Effector memory CD8-positive, alpha-beta T cell (primary cell): ENCODE measurements at places on chromosomes 6 and 20.

GRCh38 chr6:28343898-28344677, 5.7 kb upstream of the ZKSCAN3 start:
- DNase-seq, result no peak

GRCh38 chr20:36062799-36063198, 91.7 kb upstream of the EPB41L1 start:
- DNase-seq, result no peak

DNA sequence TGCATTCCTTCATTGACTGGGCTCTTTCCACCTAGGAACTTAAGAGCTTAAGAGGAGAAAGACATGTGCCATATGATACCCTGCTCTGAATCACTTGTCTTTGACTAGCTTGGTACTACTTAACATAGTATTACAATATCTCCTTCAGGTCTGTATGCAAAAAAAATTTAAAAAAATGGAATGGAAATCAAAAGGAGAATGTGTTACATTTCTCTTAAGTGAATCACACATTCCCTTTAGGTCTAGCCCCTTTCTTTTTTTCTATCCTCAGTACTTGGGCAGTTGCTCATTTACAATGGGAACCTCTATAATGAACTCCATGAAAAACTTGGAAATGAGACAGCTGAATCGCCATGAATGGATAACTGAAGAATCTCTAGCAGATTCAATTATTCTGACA, 53.8 kb downstream of the SLC35F1 start:
- no peak for DNase-seq

DNA sequence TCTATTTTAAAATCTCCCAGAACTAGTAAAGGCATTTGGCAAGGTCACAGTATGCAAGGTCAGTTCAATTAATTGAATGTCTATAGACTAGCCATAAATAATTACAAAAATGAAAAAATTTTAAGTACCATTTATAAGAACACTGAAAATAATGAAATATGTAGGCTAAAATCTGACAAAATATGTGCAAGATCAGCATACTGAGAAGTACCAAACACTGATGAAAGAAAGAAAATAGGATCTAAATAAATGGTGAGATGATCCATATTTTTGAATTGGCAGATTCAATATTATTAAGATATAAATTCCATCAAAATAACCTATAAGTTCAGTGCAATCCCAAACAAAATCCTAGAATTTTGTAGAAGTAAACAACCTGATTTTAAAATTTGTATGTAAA, 28.0 kb upstream of the NELFCD start:
- no peak for DNase-seq
